ENCODE measurements at places on chromosomes 1 and 21. TPM values are rescaled to one million over a fixed set of nuclear protein-coding genes. Genes with fewer than 3 reads are reported as not detected.

Gene CHI3L2
- 1.3 TPM for total RNA-seq

Gene MAP10
- total RNA-seq = 3.2 TPM

DNA sequence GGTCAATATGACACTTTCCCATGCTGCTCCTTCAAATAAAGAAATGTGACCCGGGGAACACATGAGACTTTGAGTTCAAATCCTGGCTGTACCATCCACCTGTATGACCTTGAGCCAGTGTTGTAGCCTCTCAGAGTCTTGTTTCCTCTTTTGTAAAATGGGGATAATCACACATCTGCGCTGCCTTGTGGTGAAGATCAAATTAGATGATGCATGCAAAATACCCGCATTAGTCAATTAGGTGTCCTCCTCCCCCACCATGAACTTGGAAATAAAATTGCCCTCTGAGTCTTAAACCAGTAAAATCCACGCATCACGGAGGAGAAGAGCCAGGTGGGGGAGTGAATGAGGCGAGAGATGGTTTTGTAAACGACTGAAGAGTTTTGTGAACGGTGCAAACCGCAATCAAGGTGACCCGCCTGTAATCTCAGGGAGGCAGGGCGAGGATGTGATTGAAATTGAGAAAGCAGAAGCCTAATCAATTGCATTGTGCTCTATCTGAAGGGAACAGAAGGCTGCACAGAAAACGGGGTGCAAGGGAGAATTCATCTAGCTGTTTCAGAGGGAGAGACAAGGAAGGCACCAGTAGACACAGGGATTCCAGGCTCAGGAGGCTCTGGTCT is 5.8 kb upstream of the AHDC1 start:
- DNase-seq = no peak

DNA sequence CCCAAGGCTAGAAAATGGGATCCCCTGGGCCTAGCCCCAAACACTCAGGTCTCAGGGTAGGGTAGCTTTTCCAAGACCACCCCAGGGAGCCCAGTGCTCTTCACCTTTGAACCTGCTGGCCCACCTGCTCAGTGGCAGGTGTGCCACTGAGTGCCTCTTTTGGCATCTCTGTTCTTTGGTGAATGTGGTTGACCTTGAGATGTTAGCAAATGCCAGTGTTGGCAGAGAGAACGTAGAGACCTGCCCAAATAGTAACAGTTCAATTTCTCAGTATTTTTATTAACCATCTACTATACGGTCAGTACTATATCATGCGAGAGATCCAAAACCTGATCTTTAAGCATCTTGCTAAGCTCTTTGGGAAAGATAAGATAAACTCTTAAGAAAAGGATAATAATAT is 128.2 kb downstream of the PEX14 start:
- DNase-seq = no peak

DNA sequence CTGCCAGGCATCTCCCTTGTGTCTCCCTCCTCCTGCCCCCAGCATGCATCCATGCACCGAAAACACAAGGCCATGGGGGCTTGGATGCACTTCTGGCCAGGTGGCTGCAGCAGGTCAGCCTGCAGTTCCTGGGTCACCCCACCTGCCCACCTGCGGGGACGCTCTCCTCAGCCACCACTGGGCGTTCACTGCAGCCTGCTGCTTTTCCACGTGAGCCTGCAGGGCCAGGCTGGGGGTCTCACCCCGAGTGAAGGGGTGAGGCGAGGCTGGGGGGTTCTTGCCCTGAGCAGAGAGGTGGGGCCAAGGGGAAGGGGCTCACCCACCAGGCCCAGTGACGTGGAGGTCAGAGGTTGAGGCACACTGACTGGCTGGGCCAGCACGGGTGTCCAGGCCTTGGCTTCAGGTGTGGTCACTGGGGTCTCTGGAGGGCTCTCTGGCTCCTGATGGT is 64.6 kb downstream of the WNT9A start:
- DNase-seq = no peak

Gene DIRAS3
- total RNA-seq = 0.21 TPM

GRCh38 chr1:81702079-81702715 is 98.5 kb upstream of the ADGRL2 start:
- no peak for DNase-seq

- DNase-seq = no peak
Measured at GRCh38 chr1:116567790-116568661, 2.8 kb downstream of the CD58 start.

All from activated T-helper 2 cell treated with anti-CD3 and anti-CD28 coated beads, Interferon-gamma antibody, Interleukin-2, Interleukin-4, amounts not matched to agents 10 μg/mL and 5 μg/mL and 100 μg/mL, durations not matched to agents 14 hours and 24 hours and 36 hours (primary cell).